A549 treated with Mapracorat at 1 μM for 4 hours (cell line): ENCODE measurements at places on chromosomes 1 and 21. TPM values are rescaled to one million over a fixed set of nuclear protein-coding genes. Genes with fewer than 3 reads are reported as not detected.

The UQCRHL gene
- 5.8 to 8.9 TPM (median 6.2 TPM) in 5 replicates for total RNA-seq

The RSPH1 gene
- total RNA-seq = 0.59 to 0.92 TPM (median 0.74 TPM) in 5 replicates

The AMY1A gene
- total RNA-seq = not detected in 5 replicates

The S100A2 gene
- 20.2 to 30.6 TPM (median 26.9 TPM) in 5 replicates for total RNA-seq

The TRIM63 gene
- 1.3 to 1.8 TPM (median 1.5 TPM) in 5 replicates for total RNA-seq
